KG1 (cell line): ENCODE measurements at places on chromosomes 11 and 22.
A peak's percentile ranks its signal among the peaks of the same experiment; 100 is the strongest.

DNA sequence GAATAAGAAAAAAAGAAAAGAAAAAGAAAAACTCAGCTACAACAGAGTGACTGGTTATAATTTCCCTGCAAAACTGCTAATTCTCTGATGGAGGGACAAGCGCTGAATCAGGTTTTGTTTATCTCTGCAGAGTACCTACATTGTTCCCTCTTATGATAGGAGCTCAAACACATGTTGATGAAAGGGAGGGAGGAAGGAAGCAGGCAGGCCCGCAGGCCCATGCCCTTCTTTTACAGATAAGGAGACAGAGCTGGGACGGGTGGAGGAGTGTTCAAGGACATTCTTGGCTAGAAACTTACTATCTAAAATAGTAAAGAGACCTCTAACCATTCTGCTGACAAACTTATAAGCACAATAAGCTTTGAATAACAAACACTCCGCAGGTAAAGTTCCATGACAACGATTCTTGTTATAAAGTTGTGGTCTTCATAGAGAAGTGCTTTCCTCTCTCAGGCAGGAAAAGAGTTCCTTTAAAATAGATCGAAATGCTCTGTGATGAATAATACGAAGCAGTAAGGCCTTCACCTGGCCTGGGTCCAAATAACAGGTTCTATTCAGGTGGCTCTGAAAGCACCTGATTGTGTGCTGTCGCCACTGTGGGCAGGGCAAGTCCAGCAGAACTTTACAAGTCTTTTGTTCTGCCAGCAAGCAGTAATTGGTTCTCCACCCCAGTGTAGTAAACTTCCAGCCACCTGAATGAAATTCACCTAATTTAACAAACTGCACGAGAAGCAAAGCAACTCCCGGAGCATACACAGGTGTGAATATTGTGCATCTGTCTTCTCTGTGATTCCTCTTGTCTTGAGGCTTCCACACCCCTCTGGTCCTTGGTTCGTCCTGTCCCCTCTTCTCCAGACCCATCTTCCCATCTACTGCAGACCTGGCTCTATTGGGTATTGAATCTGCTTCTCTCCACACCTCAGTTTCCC lies 15.3 kb upstream of the MICAL2 start:
- DNase-seq = no peak

DNA sequence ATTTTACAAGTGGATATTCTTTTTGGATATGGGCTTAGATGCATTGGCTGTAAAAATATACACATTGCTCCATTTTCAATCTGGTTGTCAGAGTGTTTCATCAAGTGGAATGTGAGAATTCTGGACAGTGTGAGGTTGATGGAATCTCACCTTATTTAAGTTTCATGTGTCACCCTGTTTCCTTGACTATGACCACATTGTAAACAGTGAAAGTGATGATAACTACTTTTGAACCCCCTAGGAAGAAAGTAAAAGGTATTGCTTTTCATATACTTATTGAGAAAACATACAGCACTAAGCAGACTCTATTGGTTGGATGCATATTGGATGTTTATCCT lies 490.5 kb upstream of the RAG2 start:
- no peak for DNase-seq

DNA sequence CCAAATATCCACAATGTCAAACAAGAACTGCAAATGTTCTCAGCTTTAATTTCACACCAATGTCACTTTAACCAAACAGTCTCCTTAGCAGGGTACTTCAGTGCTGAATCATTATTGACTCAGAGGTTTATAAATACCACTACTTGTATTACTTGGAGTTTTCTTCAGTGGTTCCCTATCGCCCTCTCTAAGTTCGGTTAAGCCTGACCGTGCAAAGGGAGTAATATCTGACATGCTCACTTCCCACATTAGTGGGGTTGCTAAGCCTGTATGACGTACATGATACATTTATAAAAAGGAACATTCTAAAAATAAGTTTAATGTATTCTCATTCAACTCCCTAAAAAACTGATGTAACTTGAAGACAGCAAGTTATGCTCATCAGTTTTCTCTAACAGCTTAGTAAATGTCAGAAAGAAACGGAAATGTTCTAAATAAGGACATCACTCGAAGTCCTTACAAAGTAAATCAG lies 93.1 kb upstream of the ZC3H12C start:
- DNase-seq = no peak

- no peak for DNase-seq
Measured at GRCh38 chr22:29956680-29957079, 73.7 kb downstream of the MTMR3 start.

DNA sequence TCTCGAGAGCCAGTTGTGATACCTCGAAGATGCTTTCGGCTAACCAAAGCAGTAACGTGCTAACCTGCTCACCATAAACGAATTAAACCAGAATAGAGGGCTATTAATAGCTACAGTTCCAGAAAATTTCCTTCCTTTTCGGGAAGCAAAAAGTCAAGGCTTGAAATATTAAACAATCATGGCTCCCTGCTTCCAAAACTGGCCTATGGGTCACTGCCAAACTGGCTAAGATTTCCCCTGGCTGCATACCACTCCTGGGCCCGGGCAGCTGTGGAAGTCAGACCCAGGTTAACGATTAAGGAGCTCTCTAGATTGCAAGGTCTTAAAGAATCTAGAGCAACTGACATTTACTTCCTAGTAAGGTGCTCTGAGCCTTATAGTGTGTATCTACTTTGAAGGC lies 1.7 kb downstream of the AMOTL1 start:
- DNase-seq = peak; percentile 21

GRCh38 chr11:36512016-36512415 lies 1.9 kb upstream of the TRAF6 start:
- DNase-seq = no peak

DNA sequence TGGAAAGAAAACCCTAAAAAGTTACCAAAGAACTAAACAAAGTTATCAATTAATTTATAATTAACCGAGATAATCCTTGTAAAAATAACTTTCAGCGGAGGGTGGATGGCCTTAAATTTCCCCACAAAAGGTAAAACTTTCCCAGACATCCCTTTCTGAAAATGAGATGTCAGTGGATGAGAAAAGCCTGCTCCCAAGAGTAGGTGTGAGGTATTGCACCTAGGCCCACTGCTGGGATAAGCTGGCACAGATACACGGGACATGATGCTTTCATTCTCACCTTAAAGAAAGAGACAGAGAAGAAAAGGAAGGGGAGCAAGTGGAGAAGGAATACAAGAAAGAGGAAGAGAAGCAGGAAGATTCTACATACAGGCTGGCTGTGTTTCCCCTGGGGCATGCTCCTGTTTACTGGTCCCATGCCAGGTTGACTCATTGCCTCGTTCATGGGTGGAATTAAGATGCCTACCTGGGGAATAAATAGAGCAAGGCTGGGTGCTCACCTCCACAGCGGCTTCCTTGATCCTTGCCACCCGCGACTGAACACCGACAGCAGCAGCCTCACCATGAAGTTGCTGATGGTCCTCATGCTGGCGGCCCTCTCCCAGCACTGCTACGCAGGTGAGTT lies at the start of gene SCGB2A2:
SCGB2A2 (plus strand) TSS at position 505 of the 625 bp plus-strand sequence; CDS start at position 564, 59 bp downstream.
- DNase-seq = no peak

DNA sequence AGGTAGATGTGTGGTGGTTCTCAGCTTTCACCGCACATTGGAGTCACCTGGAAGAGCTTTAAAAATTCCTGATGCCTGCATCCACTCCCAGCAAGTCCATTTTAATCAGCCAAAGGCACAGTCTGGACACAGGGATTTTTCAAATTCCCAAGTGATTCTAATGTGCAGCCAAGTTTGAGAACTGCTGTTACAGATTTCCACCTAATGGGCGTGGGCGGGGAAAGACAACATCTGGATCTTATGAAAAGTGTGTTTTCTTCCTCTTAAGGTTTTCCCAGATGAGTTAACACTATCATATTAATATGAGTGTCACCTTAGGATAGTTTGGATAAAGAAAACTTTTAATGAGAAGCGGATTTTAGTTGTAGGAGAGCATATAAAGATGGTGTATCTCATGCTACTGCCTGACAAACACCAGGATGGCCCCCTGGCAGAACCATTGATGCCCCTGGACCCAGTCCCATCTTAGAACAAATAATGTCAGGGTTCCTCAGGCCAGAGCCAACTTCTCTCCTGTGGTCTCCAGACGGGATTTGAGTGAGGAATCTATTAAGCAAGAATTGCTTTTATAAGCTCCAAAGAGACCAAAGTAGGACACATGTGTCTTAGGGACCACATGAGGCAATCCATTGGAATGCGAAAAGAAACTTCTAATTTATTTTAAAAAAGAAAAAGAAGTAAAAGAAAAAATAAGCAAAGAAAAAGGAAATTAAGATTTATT lies 31.9 kb downstream of the POU2AF1 start:
- DNase-seq = no peak

DNA sequence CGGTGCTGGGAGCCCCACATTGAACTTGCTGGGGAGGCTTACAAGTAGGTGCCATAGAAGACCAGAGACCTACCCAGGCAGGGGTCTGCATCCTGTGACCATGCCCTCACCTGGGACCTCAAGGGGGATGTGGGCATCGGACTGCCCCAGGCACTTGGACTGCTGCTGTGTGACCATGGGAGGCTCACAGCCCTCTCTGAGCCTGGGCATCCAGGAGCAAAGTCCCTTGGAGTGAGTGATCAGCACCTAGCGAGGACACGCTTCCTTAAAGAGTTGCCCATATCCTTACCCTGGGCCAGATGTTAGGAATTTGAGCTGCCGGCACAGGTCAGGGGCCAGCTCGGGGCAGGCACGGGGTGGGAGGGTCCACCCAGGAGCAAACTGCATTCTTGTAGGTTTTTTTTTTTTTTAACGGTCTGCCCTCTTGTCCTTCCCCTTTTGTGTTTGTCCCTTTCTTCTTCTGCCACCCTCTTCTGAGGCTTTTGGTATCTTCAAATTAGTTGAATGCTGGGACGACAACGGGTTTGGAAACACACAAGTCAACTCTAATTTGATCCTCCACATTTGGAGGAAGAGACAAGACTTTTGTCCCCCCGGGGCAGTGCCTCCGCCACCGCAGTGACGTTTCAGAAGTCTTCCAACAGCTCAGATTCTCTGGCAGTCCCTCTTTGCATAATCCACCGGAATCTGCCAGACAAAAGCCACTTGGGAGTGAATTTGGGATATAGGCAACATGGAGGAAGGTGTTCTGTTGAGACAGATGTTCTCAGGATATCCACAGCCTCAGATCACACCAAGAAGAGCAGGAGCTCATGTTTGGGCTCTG lies 46.1 kb upstream of the LINC01488 start:
- no peak for DNase-seq

DNA sequence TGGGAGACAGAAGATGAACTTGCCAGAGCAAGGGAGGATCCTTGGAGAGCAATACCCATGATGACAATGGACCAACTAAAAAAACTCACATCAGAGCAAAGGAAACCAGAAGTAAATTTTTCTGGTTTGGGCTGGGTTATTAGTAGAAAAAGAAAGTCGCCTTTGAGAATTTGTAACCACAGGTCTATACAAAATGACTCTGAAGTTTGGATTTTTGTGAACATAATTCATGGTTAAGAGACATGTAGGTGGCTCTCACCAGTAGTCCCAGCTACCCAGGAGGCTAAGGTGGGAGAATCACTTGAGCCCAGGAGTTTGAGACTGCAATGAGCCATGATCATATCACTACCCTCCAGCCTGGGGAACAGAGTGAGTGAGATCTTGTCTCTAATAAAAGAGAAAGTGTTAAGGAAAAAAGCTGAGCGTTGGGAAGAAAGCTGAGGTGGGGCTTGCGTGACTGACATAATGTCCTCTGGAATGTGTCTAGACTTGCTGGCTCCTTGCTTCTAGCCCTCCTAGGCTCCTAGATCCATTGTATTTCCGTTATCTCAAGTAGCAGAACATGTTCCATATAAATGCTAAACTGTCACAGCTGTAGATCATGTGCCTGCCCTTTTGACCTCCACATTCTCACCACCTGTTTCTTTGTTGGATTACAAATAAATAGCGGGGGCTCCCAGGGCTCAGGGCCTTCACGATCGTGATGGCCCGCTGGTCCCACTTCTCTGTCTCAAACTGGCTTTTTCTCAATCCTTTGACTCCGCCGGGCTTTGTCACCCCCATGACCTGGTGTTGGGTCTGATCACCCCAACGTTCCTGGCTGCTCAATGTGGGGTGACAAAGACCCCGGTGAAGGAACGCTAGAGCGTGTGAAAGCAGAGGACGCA lies 56.2 kb upstream of the SC5D start:
- no peak for DNase-seq

GRCh38 chr11:67174311-67174710 lies 55.2 kb downstream of the KDM2A start:
- no peak for DNase-seq

DNA sequence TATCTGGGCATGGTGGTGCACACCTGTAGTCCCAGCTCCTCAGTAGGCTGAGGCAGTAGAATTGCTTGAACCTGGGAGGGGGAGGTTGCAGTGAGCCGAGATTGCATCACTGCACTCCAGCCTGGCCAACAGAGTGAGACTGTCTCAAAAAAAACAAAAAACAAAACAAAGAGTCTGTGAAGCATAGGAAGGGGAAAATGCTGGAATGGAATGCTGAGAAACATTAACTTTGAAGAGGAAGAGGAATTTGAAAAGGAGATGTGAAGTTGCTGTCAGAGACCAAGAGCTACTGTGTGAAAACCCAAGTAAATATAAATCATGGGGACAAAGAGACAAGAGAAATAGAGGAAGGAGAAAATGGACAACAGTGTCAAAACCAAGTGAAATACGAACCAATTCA lies 455.1 kb upstream of the ARHGAP42 start:
- DNase-seq = no peak

DNA sequence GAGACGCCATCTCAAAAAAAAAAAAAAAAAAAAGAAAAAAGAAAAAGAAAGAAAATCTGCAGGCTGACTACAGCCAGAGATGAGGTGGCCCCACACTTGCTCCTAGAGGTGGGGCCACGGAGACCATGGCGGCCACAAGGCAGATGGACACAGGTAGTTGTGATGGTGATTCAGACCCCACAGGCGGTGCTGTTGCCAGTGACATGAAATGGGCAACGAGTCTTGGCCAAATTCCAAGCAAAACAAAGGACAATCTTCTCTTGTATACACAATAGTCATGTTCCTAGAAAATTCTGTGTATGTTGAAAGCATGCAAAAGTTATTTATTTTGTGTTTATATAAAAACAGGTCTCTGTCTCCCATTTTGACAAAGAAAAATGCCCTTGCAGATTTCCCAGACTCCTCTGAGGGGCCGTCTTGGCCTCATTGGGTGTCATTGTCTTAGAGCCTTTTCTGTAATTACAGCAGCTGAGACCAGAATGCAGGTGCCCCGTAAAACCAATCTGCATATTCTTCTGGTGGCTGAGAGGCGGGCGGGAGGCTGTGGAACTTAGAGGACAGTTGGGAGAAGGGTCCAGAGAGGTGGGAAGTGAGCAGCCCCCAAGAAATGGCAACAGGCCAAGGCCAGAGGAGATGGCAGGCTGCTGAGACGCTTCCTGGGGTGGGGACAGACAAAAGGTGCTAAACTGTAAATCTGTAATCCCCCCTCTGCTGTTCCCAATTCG lies 22.5 kb upstream of the DAGLA start:
- DNase-seq = no peak

GRCh38 chr11:116176484-116177005 lies 596.2 kb downstream of the BUD13 start:
- no peak for DNase-seq

- no peak for DNase-seq
Measured at GRCh38 chr11:70764356-70764905, 366.1 kb downstream of the CTTN start.

GRCh38 chr11:66479394-66480116 lies 679 bp upstream of the DPP3 start:
- DNase-seq = no peak
